ENCODE measurements at places on chromosomes 13 and 19.

DNA sequence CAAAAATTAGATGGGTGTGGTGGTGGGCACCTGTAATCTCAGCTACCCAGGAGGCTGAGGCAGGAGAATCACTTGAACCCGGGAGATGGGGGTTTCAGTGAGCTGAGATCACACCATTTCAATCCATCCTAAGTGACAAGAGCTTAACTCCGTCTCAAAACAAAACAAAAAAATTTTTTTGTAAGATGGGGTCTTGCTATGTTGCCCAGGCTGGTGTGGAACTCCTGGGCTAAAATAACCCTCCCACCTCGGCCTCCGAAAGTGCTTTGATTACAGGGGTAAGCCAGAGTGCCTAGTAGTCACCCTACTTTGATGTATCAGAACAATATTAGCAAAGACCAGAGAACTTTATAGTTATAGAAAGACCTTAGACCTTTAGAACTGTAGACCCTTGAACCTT, 7.9 kb downstream of the SPTBN4 start:
- no peak for DNase-seq

GRCh38 chr19:49949742-49950589, 11.0 kb downstream of the SIGLEC11 start:
- DNase-seq: no peak

DNA sequence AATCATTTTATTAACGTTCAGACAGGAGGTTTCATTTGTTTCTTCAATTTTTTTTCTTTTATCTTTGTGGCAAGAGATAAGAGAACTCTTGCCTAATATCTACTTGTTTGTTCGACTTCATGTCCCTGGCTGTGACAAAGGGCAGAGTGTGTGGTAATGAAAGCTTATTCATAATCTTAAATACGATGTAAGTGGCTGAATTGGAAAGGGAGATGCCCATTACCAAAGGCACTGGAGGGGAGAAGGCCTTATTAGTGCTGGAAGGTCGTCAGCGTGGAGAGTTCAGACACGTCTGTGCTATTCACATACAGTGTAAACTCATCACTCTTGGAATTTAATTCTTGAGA, 54.0 kb downstream of the RFC3 start:
- DNase-seq: no peak

- no peak for DNase-seq
These were observed 20.5 kb downstream of the RAB20 start for GRCh38 chr13:110540871-110541525.

DNA sequence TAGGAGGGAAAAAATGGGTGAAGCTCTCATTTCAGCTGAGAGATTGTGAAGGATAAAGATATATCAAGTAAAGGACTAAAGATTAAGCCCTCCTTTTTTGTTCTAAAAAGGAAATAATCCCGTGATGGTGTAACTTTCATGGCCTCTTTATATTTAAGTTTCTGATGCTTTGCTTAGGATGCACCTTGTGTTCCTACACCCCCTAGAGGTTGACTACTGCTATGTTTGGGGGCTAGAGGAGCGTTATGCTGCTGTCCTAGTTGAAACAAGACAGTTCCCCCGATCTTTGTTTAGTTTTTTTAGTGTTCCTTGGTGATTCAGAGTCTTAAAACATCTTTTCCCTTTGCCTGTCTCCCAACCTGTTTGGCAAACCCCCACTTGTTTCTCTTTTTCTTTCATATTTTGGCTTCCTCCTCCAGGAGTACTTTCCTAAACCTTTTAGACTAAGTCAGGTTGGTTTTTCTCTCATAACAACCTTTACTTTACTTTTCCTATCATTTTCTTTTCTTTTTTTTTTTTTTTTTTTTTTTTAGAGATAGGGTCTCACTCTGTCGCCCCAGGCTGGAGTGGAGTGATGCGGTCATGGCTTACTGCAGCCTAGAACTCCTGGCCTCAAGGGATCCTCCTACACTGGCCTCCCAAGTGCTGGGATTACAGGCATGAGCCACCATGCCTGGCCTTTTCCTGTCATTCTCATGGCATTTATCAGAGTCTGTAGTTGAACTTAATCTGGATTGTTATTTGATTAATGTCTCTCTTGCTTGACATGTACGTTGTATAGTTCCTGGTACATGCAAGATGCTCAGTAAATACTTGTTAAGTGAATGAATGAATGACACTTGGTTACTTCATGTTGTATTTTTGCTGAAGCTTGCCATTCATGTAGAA, 2.8 kb downstream of the UBA2 start:
- DNase-seq: peak; percentile 57

DNA sequence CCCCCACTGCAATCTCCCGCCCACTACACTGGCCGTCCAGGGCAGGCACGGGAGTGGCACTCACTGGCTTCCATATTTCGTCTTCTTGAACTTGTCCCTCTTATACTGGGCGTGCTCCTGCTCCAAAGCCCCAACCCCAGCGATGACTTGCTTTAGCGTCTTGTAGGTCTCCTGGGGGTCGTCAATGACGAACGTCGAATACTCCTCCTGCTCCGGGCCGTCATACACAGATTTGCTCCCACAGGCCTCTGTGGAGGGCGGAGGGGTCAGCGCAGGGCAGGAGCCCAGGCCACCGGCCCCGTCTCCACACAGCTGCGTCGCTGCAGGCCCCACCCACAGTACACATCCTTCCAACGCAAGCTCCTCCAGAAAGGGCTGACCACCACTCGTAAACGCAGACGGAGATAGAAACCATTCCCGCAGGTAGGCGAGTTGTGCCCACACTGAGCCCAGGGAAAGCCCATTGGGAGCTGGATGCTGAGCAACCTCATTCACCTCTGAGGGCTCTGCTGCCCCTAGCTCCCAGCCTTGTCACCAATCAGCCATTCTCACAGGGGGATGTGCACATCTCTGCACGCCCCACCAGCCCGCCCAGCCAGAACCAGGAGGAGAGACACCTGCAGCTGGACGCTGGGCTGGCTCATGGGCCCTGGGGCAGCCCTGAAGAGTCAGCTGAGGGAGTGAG, 7.9 kb upstream of the C13orf46 start:
- DNase-seq: no peak

DNA sequence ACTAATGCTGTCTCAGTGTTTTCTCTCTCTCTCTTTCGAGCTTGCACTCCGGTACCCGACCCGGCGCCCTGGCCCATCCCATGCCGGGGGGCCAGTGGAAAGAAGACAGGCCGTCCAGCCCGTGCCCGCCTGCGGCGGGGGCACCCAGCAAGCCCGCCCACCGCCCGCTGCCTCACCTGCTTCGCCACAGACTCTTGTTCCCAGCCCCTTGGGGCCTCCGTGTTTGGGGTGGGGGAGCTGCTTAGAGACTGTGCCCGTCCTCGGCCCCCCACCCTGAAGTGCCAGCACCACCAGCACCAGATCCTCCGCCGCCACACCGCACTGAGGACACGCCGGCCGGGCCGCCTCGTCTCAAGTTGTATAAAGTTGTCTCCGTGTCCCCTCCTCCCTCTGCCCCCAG, 2.4 kb downstream of the LENG9 start:
- no peak for DNase-seq

DNA sequence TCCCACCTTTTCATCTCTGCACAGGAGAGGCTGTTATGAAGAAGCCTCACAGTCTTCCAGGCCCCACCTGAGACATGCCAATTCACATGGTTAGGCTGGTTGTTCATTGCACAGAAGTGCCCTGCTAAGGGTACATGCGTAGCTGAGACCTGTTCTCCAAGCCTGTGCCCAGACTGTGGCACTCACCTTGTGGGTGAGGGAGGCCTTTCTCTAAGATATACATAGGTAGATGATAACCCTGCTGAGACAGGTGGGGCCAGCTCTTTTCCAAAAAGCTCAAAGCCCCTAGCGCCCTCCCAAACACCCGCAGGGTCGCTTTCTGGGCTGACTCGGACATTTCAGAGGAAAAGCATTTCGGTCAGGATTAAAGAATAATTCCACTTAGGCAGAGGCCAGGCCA, 53.5 kb upstream of the ZNF507 start:
- no peak for DNase-seq

DNA sequence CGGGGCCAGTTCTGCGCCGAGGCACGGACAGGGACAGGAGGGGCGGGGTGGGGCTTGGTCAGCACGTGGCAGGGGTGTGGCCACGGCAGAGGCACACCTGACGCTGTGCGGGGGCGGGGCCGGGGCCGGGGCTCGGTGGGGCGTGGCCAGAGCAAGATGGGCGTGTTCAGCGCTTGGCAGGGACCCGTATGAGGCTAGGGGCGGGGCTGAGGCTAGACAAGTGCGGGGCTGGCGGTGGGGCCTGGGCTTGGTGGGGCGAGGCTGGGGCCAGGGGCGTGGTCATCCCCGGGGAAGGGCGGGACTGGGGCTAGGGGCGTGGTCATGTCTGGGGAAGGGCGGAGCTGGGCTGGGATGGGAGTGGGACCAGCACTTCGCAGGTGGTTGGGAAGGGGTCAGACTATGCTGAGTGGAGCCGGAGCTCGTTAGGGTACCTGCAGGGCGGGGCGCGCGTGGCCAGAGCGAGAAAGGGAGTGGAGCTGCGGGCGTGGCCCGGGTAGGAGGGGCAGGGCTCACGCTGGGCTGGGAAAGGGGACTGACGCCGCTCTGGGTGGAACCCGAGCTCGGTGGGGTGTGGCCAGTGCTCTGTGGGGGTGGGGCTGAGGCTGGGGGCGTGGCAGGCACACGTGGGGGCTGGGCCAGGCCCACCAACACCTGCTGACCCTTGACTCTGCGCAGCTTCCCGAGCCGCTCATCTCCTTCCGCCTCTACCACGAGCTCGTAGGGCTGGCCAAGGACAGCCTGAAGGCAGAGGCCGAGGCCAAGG, 12.8 kb downstream of the POLR2E start:
- DNase-seq: peak; percentile 98

- no peak for DNase-seq
These were observed 7.5 kb upstream of the ZNF808 start for GRCh38 chr19:52520013-52520412.

DNA sequence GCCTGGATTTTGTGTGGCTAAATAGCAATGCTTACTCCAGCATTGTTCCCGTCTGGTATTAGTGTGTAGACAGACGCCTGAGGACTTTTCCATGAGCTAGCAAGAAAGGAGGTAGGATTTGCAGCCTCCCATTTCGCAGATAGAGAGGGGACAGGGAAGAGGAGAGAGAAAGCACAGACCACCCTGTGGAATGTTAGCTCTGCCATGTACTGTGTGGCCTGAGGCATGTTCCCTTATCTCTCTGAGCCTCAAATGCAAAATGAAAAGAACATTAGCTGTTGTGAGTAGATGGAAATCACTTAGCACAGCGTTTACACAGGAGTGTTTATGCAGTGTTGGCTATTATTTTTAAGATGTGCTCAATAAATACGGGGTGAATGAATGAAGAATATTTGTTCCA, 45.5 kb downstream of the OLFM4 start:
- DNase-seq: no peak

- DNase-seq: no peak
These were observed 43.3 kb downstream of the TNFSF11 start for GRCh38 chr13:42617221-42617620.

DNA sequence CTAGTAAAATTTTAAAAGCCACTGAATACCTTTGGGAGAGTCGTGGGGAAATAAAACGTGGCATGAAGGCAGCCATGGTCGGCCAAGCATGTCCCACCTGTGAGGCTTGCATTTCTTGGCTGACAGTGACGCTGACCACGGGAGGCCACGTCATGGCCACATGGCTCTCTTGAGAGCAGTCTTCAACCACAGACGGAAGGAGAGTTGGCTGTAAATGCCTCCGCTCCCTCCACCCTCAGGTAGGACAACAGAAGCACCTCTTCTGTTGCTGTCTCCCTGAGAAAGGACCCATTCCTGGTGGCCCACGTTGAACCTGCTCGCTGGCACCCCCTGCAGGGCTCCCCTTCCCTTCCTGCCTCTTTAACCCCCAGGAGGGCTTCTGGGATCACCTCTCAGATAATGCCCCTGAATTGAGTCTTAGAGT, 10.6 kb upstream of the LRRC25 start:
- DNase-seq: no peak

DNA sequence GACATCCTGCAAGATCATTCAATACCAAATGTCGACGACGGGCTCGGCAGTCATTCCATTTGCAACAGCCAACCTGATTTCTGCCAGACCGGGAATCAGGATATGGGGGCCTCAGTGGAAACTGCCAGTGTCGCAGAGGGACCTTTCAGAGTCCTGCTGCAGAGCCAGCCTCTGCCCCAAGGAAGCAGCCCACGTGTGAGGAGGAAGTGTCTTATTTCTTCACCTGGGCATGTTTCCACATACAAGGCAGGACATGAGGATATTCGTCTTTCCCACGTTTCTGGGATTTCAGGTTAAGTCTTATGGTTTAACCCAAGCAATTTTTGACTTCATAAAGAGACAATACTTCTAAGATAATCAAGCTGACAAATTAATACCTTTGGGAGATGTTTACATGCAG, 69.9 kb downstream of the ABCC4 start:
- peak; percentile 39 for DNase-seq

DNA sequence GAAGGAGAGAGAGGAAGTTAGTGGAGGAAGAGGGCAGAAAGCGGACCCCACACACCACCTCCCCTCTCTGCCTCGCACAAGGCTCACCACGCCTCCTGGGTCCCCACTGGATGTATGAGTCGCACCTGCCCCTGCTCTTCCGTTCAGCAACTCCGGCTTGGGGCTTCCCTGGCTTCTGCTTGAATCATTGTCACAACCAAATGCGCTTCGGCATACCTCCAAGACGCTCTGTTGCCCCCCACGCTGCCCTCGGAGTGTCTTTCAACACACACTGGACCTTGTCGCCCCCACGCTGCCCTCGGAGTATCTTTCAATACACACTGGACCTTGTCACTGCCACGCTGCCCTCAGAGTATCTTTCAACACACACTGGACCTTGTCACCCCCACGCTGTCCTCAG, 247.2 kb downstream of the TEX29 start:
- DNase-seq: no peak

DNA sequence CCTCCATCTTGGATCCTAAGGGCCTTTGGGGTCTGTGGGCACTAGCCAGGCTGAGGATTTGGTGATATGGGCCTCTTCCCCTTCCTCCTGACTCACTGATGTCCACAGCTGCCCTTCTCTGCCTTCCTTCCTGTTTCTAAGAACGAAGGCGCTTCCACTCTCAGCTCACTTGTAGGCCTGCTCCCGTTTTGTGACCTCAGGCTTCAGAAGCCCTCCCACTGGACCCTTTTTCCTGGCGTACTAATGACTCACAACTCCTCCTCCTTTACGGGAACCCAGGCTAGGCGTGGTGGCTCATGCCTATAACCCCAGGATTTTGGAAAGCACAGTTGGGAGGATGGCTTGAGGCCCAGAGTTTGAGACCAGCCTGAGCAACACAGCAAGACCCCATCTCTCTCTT, 55.6 kb downstream of the TMED1 start:
- peak; percentile 36 for DNase-seq

DNA sequence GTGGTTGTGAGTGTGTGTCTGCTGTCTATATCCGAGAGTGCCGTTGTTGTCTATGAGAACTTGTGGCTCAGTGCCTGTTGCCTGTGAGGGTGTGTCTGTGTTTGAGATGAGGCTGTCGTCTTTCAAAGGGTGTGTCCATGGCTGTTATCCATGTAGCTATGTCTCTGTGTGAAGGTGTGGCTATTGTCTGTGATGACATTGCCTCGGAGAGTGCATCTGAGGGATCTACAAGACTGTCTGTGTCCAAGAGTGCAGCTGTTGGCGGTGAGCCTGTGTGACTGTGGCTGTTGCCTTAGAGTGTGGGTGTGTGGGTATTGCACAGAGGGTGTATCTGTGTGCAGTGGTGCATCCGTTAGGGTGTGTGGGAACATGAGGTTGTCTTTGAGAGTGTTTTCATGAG, 4.9 kb downstream of the NUMBL start:
- DNase-seq: peak; percentile 49

GRCh38 chr13:105778196-105778595, 757.3 kb downstream of the EFNB2 start:
- DNase-seq: peak; percentile 14
